Suprapubic skin (tissue), 4 donors: ENCODE measurements at places on chromosomes 13 and 19.

DNA sequence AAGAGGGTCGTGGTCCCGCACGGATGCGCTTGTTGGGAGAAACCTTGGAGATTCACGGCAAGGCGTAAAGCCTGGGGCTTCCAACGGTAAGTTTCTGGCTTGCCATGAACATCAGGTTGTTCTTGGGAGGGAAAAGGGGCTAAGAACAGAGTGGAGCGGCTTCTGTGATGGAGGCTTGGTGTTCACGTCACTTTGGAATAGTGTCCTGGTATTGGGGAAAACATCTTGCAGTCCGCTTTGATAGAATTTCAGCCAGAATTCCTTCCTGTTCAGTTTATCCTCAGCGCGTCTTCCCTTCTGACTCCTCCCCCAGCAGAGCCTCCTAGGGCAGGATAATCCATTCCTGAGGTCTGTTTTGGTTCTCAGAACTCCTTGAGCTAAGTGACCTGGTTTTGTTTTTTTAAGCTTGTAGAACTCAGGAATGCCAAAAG lies 2.0 kb downstream of the KCTD15 start:
- H3K4me3 ChIP-seq: peak overlapping the region; percentile 94
- H3K4me1 ChIP-seq: peaks cover 43% of the 10 kb centered on the region
- peaks cover 23% of the 10 kb centered on the region for H3K36me3 ChIP-seq
- DNase-seq: no peak
- H3K27ac ChIP-seq: peak overlapping the region; percentile 98

GRCh38 chr19:3225677-3226093 lies 1.2 kb downstream of the CELF5 start:
- peaks cover 8% of the 10 kb centered on the region for H3K4me1 ChIP-seq
- DNase-seq: no peak
- H3K4me3 ChIP-seq: no peak overlapping the region
- H3K36me3 ChIP-seq: no peaks in the 10 kb centered on the region
- H3K27ac ChIP-seq: no peak overlapping the region

DNA sequence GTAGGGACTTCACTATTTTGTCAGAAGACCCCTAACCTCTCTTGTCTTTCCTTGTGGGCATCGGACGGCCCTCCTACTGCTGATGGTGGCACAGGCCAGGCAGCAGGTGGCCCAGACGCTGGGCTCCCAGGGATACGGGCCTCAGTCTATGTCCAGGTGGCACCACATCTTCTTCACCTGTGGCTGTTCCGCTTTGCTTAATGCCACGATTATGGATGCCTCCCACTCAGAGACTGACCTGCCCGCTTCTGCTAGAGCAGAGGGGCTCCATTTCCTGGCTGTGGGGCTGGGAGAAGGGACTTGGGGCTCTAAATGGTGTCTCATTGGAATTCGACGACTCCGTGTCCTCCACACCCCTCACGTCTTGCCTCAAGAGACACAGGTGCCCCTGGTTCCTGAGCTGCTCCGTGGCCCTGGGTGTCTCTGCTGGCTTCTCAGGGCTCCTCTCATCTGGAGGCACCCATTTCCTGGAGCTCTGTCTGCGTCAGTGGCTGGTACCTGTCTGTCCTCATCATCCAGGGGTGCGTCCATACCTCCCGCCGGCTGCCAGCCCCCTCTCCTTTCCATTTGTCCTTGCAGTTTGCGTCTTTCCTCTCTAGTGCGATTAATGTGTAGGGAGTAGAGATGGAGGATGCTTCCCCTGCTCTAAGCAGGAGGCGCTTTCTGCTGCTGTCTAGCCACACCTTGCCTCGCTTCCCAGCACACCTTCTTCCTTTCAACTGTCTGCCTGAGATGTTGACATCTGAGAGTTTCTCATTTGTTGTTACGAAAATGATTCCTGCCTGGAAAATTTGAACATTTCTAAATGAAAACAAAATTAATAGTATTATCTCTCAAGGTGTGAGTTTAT lies 63.4 kb downstream of the TEX29 start:
- H3K4me1 ChIP-seq: no peaks in the 10 kb centered on the region
- DNase-seq: peak; percentile 62
- peaks cover 6% of the 10 kb centered on the region for H3K27me3 ChIP-seq
- H3K27ac ChIP-seq: no peak overlapping the region
- H3K36me3 ChIP-seq: no peaks in the 10 kb centered on the region

DNA sequence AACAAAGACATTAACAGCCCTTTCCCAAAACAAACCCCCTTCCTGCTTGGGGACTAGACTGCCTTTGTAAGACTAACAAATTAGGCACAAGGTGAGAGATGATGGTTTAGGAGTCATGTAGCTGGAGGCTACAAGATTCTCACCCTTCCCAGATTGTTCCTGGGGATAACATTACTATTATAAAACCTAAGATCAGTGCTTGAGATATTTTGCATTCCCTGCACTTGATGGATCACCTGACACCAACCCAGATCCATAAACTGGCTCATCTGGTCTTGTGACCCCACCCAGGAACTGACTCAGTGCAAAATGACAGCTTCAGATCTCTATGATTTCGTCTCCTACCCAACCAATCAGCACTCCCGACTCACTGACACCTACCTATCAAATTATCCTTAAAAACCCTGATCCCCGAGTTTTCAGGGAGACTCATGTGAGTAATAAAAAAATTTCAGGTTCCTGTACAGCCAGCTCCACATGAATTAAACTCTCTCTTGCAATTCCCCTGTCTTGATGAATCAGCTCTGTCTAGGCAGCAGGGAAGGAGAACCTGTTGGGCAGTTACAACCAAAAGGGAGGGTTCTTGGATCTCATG lies 2.4 kb upstream of the ZNF616 start:
- H3K27ac ChIP-seq: peak overlapping the region; percentile 77
- peaks cover 37% of the 10 kb centered on the region for H3K4me1 ChIP-seq
- peak overlapping the region; percentile 22 for H3K4me3 ChIP-seq
- H3K36me3 ChIP-seq: no peaks in the 10 kb centered on the region

DNA sequence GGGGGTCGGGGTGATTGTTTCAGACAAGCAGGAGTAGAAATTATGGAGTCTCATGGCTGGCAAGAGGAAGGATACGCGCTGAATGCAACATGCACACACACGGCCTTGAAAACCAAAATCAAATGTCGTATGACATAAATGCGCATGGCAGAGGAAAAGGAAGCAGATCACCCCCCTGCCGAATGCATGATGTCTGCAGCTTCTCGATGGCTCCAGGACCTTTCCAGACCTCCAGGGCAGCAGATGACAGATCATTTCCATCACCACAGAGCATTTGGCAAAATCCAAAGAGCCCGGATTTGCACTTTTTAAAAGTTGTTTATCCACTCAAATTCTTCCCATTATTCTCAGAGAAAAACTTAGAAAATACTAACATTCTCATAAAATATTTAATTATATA lies 211.7 kb downstream of the NHLRC3 start:
- no peaks in the 10 kb centered on the region for H3K4me1 ChIP-seq
- DNase-seq: no peak
- H3K4me3 ChIP-seq: no peak overlapping the region
- H3K36me3 ChIP-seq: no peaks in the 10 kb centered on the region
- no peaks in the 10 kb centered on the region for H3K27me3 ChIP-seq
- H3K27ac ChIP-seq: no peak overlapping the region

- H3K4me3 ChIP-seq: no peak overlapping the region
- H3K4me1 ChIP-seq: no peaks in the 10 kb centered on the region
- no peaks in the 10 kb centered on the region for H3K27me3 ChIP-seq
- no peaks in the 10 kb centered on the region for H3K36me3 ChIP-seq
These were observed 21.8 kb upstream of the RBM26 start for GRCh38 chr13:79427883-79428282.

GRCh38 chr13:99327761-99328160 lies 20.6 kb upstream of the GPR183 start:
- no peak overlapping the region for H3K4me3 ChIP-seq
- DNase-seq: no peak
- peaks cover 7% of the 10 kb centered on the region for H3K4me1 ChIP-seq
- peaks cover 24% of the 10 kb centered on the region for H3K36me3 ChIP-seq
- no peak overlapping the region for H3K27ac ChIP-seq

DNA sequence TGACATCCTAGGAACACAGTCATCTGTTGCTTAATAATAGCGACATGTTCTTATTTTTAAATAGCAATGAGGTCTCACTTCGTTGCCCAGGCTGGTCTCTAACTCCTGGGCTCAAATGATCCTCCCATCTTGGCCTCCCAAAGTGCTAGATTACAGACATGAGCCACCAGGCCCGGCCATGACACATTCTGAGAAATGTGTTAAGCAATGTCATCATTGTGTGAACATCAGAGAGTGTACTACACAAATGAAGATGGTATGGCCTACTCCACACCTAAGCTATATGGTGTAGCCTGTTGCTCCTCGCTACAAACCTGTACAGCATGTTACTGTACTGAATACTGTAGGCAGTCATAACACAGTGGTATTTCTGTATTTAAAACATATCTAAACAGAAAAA lies 24.6 kb upstream of the GARRE1 start:
- peaks cover 48% of the 10 kb centered on the region for H3K36me3 ChIP-seq
- no peak overlapping the region for H3K27ac ChIP-seq
- no peak overlapping the region for H3K4me3 ChIP-seq
- DNase-seq: no peak
- H3K4me1 ChIP-seq: peaks cover 21% of the 10 kb centered on the region

GRCh38 chr19:2249880-2250765 lies 1.0 kb downstream of the AMH start:
- no peak overlapping the region for H3K4me3 ChIP-seq
- H3K27me3 ChIP-seq: peaks cover 51% of the 10 kb centered on the region
- DNase-seq: no peak
- H3K36me3 ChIP-seq: peaks cover 41% of the 10 kb centered on the region

- peak overlapping the region; percentile 85 for H3K27ac ChIP-seq
- no peaks in the 10 kb centered on the region for H3K36me3 ChIP-seq
- H3K4me1 ChIP-seq: peaks cover 12% of the 10 kb centered on the region
- no peak for DNase-seq
These were observed 47.6 kb downstream of the TGDS start for GRCh38 chr13:94548382-94548781.

DNA sequence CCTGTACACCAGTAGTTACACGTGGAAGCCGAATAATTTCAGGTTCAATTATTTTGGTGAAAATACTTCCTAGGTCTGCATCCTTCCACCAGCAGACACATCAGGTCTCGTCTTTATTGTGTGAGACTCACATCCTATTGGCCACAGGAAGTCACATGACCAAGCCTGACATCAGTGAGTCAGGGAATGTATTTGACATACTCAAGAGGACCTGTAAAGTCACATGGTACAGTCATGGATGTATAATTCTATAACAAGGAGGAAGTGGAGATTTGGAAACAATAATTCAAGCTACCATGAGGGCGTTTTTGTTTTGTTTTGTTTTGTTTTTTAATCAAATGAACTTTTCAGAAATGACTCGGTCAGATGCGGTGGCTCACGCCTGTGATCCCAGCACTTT lies 9.3 kb upstream of the HIF3A start:
- no peak overlapping the region for H3K27ac ChIP-seq
- DNase-seq: no peak
- H3K36me3 ChIP-seq: no peaks in the 10 kb centered on the region

- no peak overlapping the region for H3K27ac ChIP-seq
- H3K27me3 ChIP-seq: no peaks in the 10 kb centered on the region
- H3K4me3 ChIP-seq: no peak overlapping the region
- no peak for DNase-seq
These were observed 84.7 kb downstream of the DLEU7 start for GRCh38 chr13:50758796-50759195.

- DNase-seq: no peak
- no peaks in the 10 kb centered on the region for H3K36me3 ChIP-seq
- no peak overlapping the region for H3K4me3 ChIP-seq
These were observed 16.4 kb upstream of the ZNF14 start for GRCh38 chr19:19749117-19749907.

- H3K27ac ChIP-seq: peak overlapping the region; percentile 6
- H3K4me3 ChIP-seq: no peak overlapping the region
- no peak for DNase-seq
- H3K36me3 ChIP-seq: peaks cover 44% of the 10 kb centered on the region
These were observed 21.8 kb downstream of the DCAF15 start for GRCh38 chr19:13974073-13974472.

DNA sequence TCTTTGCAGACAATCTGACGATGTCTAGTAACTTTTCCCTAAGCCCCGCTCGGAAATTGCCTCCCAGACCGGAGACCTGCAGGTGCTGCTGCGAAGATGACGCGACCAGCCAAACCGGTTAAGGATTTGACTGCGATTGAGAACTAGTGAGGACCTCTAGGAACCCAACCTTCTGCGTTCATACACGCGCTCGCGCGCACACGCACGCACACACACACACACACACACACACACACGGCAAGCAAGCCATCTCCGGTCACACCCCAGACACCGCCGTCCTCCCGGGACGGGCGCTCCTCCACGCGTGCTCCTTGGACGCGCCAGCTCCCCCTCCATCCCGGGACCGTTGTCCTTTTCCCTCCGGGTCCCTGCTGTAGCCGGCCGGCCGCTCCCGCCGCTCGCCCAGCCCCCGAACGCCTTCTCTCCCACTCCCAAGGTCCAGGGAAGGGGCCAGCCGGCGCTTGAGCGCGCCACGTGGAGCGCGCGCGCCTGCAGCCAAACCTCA lies 1.2 kb downstream of the TBC1D4 start:
- H3K27me3 ChIP-seq: no peaks in the 10 kb centered on the region
- DNase-seq: peak; percentile 77
- H3K27ac ChIP-seq: peak overlapping the region; percentile 88

GRCh38 chr13:39130301-39130700 lies 92.0 kb downstream of the NHLRC3 start:
- H3K4me3 ChIP-seq: no peak overlapping the region
- no peak overlapping the region for H3K27ac ChIP-seq
- no peak for DNase-seq
